ENCODE measurements at places on chromosomes 7 and 10. TPM values are rescaled to one million over a fixed set of nuclear protein-coding genes. Genes with fewer than 3 reads are reported as not detected.

C10orf53 gene
- not detected for total RNA-seq

DNA sequence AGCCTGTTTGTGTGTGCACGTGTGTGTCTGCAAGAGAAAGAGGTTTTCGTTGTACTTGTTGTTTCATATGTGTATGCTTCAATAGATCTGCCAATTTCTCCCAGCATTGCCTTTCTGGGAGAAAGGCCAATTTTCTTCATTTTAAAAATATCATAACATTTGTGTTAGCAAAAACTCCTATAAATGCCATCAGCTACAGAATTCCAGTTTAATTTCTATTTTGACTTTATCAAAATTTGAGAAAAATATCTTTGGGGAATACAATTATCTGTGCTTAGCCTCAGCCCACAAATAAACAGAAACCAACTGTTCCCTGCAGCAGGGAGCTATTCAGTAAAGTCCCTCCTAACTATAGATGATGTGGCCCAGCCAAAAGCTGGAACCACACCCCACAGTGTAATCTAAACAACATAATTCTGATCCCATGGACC, 68.3 kb upstream of the MGMT start:
- no peak for DNase-seq

DNA sequence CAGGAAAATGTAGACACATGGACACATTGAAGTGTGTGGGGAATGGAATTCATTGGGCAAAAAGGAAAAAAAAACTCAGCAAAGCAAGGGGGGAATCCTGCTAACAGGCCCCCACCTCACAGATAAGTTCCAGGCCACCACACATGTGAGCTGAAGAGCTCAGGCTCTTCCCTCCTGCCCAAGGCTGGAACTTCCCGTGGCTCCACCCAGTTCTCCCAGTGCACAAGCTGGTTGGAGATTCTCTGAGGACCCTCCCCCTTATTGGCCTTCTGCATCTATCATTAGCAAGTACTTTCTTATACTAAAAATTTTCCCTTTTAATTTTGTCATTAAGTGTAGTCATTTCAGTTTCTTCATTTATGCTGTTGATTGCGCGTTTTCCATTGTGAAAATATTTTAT, 190.8 kb downstream of the CCSER2 start:
- no peak for DNase-seq

CRTAC1 gene
- total RNA-seq = 0.17 TPM

- peak; percentile 15 for DNase-seq
Observed at GRCh38 chr10:120098232-120098930, 205.9 kb downstream of the SEC23IP start.
